LoVo (cell line): ENCODE measurements at places on chromosomes 13 and 19.
A peak's percentile ranks its signal among the peaks of the same experiment; 100 is the strongest.

DNA sequence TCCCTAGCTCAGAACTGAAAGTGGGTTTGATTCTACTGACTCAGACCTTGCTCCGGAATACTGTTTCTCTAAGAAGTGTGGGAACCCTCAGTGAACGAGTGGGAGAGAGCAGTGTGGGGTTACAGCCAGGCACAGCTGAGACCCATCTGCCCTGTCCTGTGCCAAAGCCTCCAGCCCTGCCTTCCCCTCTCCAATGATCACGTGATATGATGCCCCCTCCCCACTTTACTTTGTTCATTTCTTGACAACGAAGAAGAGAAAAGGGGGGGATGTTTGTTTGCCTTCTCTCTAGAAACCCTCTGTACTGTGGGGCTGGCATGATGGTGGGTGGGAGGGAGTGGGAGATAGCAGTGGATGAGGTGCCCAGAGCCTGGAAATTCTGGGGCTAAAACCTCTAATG is 96.0 kb downstream of the RNASEH2B start:
- DNase-seq: no peak

DNA sequence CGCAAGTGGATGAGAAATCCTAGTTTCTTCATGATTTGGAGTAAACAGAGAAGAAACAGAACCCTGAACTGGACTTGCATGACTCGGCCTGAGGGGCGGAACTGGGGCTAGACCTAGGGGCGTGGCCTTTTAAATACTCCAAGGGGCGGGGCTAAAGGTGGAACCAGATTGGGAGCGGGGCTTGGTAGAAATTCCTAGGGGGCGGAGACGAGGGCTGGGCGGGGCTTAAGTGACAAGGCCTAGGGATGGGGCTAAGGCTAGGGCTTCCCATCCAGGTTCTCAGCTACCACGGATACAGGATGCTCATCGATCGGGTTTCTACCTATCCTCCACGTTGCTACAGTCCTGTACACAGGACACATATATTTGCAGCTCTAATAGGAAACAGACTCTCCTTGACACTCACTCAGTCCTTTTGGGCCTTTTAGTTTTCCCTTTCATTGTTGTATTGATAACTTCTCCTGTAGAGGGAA is 372 bp upstream of the ZNF699 start:
- peak; percentile 84 for DNase-seq

DNA sequence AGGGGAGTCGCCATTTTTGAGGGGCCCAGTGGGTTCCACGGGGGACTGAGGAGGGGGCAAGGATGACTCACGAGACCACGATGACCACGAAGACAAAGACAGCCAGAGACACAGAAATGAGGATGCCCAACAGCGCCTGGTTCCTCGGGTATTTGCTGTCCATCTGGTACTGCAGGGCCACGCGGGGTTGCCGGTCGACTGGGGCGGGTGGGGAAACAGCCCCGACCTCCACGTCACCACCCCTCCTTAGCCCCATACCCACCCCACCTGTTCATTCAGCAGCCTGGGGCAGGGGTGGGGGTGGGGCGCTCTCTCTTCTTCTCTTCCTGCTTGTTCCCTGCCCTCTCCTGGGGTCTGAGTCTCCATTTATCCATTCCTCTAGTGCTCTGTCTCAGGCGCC is 8.6 kb downstream of the IZUMO2 start:
- no peak for DNase-seq

DNA sequence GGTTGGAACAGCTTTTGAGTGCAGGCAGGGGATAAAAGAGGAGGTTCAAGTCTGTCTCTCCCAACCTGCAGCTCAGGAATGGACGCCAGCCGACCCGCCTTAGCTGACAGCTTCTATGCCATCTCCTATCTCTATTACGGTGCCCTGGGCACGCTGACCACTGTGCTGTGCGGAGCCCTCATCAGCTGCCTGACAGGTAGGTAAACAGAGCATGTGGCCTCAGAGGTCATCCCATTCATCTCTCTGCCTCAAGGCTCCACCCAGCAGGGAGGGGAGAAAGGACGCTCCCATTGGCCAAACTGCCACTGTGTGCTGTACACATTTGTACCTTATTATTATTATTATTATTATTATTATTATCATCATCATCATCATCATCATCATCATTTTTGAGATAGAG is 16.5 kb downstream of the SLC5A5 start:
- no peak for DNase-seq

DNA sequence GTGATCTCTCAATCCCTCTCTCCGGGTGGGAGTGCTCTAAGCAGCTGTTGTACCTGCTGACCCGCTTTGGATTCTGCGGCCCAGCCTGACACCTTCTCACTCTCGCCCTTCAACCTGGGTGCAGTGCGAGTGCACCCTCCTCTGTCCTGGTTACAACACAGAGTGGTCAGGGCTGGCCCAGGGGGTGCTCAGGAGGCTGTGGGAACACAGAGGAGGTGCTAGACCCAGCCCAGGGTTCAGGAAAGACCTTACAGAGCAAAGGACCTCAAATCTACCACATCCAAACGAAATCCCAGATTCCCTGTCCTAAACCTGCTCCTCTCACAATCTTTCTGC is 23.7 kb downstream of the ZNF175 start:
- DNase-seq: no peak

DNA sequence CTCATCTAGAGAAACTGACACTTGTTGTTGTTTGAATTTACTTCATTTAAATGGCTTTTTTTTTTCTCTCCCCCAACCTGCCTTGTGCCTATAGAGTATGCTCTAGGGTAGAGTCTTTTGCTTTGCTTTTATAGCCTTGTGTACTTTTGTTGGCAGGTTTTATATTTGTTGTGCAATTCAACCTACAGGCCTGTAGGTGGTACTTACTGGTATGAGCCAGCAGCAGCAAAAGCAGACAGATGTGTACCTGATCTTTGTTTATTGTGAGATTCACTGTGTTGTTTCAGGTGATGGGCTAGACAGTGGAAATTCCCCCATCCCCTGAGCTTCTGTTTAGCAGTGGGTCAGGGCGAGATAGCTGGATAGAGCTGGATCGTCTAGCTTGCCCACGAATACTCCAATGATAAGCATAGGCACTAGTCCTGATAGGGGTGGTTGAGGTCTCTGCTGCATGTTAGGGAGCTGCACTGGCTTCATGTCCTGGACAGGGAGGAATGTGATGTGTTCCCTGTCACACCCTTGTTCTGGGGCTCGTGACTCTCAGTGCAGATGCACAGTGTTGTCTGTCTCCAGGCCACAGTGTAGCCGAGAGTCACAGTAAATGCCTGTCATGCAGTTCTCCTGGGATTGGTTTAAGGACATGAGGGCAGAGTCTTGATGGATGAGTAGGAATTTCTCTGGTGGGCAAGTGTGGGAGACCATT is 21.3 kb downstream of the DNAJC3 start:
- no peak for DNase-seq

- DNase-seq: no peak
Observed at GRCh38 chr19:6242677-6243076, 37.1 kb downstream of the MLLT1 start.

DNA sequence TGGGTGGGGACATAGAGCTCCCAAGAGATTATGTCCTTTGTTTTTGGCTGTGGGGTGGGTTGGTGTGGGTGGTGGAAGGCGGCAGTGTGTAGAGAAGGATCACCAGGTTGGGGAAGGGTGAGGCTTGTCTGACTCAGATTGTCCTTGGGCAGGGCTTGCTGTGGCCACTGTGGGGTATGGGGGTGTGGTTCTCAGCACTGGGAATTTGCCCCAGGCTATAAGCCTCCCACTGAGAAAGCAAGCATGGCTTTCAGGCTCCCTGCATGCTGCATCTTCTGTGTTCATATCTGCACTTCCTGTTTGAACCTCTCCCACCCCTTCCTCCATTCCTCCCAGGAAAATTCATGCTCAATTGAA is 34.9 kb downstream of the DNAJC15 start:
- peak; percentile 95 for DNase-seq

DNA sequence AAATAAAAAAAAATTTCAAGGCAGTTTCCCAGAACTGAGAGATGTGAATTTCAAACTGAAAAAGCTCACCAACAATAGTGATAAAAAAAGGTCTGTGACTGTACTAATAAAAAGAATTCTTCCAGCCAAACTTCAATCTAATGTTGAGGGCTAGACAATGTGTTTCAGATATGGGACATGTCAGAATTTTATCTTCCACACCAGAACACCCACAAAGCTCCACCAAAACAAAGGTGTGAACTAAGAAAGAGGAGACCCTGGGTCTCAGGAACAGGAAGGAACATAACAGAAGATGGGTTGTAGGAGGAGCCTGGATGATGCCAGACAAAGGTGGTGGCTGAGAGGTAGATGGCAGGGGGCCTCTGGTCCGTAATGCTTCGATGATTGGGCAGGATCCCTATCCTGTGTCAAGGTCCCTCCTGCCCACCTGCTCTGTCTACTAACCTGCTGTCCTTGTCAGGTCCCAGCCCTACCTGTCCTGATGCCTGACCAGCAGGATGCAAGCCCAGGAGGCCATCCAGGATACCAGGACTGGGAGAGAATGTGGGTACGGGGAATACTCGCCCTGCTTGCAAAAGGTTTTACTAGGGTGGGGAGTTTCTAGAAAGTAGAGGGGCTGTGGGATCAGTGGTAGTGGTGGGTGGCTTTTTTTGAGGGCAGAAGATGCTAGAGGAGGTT is 4.5 kb downstream of the MZF1 start:
- DNase-seq: no peak

DNA sequence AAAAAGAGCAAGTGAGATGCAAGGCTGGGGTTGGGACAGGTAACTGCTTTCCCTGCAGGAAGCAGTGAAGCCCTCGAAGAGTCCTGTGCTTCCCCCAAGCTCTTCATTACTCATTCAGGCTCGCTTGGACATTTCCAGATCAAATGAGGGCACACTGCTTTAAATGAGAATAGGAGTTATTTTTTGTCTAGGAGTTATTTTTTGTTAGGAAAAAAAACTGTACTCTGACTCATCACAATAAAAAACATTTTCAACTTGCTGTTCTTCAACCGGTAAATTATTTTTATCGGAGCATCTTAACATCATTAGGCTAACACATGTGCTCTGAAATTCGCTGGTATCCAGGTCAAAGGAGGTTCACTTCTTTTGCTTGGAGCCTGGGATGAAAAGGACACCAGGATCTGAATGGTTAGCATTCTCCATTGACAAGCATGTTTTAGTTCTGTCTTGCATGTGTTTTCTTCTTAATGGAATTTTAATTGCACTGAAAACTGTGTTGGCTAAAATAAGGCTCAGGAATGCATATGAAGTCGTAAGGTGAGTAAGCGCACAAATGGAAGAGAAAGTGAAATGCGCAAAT is 80.7 kb upstream of the STK24 start:
- DNase-seq: no peak

DNA sequence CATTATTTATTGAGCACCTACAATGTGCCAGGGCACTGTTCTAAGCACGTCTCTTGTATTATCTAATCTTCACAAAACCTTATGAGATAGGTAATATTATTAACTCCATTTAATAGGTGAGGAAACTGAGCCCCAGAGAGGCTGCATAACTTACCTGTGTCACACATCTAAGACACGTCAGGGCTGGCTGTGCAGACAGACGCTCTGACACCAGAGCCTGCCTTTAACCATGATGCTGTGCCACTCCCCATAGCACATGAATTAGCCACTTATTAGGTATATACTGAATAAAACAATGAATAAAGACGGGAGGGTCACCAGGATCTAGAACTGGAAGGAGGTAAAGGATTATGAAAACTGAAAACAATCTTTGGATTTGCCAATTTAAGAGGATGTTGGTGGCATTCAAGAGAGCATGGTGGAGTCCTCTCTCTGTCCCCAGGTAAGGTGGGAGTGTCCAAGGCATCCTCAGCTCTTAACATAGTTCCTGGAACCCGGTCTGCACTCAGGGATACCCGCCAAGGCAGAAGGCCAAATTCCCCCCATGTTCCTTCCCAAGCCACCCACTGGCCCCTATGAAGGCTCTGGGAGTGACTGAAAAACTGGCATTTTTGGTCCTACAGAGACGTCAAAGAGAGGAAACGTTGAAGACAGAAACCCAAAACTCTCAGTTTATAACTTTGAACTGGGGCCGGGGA is 479.7 kb downstream of the FOXO1 start:
- DNase-seq: no peak

- no peak for DNase-seq
Observed at GRCh38 chr13:112244061-112244460, 132.1 kb upstream of the SPACA7 start.

DNA sequence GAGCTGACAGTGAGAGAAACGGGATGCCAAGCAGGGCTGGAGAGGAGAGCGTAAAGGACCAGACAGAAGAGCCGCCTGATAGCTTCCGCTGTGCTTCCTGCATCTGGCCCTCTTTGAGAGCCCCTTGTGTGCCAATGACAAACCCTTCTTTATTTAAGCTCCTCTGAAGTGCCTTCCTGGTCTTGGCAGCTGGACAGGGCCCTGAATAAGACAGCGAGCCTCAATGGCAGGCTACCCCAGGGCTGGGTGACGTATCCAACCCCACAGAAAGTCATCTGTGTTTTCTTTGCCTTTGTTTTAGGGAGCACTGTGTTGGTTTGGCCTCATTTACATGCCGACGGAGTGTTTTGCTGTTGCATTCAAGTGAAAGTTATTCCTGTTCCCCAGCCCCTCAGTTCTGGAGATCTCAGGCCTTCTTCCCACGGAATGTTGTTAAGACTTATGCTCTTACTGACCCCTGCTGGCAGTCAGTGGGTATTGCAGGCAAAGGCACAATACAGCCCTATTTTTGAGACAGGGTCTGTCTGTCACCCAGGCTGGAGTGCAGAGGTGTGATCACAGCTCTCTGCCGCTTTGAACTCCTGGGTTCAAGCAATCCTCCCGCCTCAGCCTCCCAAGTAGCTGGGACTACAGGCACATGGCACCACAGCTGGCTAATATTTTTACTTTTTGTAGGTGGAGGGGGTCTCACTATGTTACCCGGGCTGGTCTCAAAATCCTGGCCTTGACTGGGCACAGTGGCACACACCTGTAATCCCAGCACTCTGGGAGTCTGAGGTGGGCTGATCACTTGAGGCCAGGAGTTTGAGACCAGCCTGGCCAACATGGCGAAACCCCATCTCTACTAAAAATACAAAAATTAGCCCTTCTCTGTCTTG is 16.8 kb downstream of the CCL25 start:
- no peak for DNase-seq

DNA sequence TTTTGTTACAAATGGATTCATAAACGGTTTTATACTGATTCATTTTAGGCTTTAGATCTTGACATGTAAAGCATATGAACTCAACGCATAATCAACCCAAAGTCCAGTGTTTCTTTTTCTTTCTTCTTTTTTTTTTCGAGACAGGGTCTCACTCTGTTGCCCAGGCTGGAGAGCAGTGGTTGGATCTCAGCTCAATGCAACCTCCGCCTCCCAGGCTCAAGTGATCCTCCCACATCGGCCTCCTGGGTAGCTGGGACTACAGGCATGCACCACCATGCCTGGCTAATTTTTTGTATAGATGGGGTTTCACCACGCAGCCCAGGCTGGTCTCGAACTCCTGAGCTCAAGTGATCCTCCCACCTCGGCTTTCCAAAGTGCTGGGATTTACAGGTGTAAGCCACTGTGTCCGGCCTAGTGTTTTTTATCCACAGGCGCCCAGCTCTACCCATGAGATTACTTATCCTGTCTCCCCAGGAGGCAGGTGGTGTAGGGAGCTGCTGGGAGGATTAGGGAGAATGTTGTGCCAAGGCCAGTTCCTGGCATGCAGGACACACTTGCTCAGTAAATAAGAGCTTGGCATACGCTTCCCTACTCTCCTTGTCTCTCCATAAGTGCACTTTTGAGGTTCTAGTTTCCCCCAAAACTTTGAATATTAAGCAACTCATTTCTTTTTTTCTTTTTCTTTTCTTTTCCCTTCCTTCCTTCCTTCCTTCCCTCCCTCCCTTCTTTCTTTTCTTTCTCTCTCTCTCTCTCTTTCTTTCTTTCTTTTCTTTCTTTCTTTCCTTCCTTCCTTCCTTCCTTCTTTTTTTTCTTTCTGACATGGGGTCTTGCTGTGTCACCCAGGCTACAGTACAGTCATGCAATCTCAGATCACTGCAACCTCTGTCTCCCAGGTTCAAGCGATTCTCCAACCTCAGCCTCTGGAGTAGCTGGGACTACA is 4.8 kb upstream of the CEBPA start:
- DNase-seq: no peak
